ENCODE measurements at places on chromosomes 6 and 20.
A peak's percentile ranks its signal among the peaks of the same experiment; 100 is the strongest.

GRCh38 chr6:86152546-86152945, 509.9 kb upstream of the SYNCRIP start:
- no peak for DNase-seq

GRCh38 chr20:11810311-11811083, 107.2 kb upstream of the BTBD3 start:
- DNase-seq: peak; percentile 59

DNA sequence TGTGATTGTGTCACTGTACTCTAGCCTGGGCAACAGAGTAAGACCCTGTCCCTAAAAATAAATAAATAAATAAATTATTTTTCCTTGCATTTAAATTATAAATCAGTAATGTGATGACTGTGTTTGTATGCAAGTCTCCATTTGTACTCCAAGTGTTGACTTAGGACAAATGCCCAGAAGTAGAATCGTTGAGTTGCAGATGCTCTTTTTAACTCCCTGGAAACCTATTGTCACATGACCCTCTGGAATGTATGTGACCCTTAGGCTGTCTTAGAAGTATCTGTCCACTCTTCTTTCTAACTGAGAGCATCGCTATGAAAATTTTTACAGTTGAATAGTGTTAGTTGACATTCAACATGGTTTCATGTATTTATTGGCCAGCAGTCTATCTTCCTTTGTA, 18.8 kb downstream of the OR2A4 start:
- DNase-seq: no peak

DNA sequence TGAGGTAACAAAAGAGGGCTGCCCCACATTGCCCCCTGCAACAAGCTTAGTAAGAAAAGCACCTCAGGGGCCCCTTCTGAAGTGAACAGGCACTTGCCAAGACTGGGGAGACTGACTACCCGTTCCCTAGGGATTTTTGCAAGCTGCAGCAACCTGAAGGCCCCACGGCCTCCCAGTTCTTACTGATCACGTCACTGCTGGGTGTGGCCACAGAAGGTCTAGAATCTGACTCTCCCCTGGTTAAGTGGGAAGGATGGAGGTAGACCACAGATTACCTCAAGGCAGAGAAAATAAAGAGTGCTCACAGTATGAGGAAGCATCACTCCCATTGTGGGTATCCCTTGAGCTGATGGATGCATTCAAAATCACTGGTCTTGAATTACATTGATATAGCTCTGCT, 201.5 kb upstream of the KCNQ5 start:
- DNase-seq: no peak

DNA sequence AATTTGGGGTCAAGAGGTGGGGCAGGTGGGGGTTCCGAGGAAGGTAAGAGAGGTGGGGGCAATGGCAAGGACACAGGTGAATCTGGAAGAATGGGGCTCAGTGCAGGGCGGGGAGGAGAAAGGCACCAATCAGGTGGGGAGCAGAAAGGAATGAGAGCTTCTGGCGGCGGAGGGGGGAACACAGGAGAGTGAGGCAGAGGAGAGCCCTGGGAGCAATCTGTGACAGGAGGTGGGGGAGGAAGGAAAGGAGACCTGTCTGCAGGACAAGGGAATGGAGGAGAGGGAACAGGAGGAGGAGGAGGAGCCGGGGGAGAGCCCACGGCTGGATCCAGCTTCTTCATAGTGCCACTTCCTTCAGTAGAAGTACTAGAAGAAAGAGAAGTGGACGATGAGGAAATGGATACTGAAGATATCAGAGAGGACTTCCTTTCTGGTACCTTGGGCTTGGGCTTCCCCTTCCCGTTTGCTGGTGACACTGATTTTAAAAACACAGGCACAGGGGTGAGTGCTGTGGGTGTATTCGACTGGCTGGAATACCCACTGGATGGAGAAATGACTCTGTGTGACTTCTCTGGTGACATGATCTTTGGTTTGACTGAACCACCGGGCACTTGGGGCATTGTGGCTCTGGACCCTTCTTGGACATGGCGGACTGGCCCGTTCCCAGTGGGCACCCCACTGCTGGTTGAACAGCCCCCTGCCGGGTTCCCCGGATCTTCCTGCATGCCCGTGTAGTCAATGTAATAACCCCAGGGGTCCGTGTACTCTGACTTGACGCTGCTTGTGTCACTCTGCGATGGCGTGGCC, 27.4 kb downstream of the HEBP2 start:
- peak; percentile 82 for DNase-seq

- no peak for DNase-seq
Measured at GRCh38 chr6:137115658-137116057, 57.8 kb downstream of the IL22RA2 start.

DNA sequence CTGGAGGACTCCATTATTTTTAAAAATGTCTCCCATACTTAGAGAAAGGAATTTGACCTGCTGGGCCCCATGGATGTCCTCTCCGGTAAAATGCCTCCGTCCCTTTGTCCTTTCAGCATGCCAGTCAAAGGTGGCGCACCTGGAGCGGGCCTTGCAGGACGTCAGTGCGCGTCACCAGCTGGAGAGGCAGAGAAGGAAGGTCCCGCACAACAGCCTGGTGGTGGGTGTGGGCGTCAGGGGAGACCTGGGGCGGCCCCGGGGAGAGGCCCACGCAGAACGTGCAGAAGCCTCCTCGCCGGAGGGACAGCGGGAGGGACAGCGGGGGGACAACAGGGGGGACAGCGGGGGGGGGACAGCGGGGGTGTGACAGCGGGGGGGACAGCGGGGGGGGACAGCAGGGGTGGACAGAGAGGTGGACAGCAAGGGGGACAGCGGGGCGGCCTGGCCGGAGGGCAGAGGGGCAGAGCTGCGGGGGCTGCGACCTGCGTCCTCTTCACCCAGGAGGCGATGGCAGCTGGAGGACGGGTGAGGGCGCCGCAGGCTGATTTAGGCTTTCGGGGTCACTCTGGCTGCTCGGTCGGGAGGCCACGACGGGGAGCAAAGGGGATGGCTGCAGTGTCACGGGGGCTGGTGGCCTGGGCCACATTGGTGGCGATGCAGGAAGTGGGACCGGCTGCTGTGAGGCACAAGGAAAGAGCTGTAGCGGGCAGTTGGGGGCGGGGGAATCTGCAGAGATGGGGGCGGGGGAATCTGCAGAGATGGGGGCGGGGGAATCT, 859 bp upstream of the KIF25 start:
- no peak for DNase-seq

DNA sequence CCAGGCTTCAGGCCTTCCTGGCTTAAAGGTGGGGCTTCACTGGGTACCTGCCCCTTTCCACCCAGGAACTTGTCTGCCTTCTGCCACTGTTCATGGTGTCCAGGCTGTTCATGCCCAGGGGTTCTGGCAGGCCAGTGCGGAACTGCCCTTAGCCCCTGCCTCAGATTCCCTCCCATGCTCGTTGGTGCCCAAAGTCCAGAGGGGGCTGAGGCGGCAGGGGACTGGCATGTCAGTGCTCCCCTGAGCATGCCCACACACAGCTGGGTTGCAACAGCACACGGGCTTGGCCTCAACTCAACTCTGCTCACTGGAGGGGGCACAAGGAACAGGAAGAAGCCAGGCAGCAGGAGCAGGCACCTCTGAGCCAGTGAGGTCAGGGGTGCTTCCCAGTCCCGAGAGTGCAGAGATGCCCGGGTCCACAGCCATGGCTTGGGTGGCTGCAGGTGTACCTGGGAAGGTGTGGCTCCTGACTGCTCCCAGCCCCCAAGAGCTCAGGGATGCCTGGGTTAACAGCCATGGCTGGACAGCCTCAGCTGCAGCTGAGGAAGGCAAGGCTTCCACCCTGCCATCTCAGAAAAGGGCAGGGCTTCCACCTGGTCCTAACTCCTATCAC, 845.9 kb downstream of the EYS start:
- DNase-seq: no peak

- DNase-seq: peak; percentile 31
Measured at GRCh38 chr20:24566656-24567055, 97.2 kb downstream of the SYNDIG1 start.

- no peak for DNase-seq
Measured at GRCh38 chr6:63745784-63746183, 110.2 kb downstream of the PHF3 start.

- DNase-seq: no peak
Measured at GRCh38 chr20:22524393-22525015, 59.9 kb downstream of the FOXA2 start.

GRCh38 chr6:95249661-95250060, 327.7 kb upstream of the MANEA start:
- no peak for DNase-seq

- DNase-seq: no peak
Measured at GRCh38 chr6:141587482-141588266, 545.1 kb upstream of the GJE1 start.

DNA sequence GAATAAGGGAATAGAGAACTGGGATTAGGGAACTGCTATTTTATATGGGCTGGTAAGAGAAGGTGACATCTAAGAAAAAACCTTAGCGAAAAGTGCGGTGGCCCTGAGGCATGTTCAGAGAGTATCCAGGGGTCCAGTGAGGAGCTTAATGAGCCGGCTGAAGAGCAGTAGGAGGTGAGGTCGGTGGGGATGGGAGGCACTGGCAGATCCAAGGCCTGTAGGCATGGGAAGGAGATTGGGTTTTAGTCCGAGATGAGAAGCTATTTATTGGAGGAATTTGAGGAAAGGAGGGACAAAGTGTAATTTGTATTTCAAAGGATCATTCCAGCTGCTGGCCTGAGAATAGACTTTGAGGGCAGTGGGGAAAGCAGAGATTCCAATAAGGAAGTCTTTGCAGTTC, 123.8 kb downstream of the QKI start:
- DNase-seq: no peak

GRCh38 chr20:58829531-58829941, 21.2 kb downstream of the GNAS-AS1 start:
- peak; percentile 77 for DNase-seq

DNA sequence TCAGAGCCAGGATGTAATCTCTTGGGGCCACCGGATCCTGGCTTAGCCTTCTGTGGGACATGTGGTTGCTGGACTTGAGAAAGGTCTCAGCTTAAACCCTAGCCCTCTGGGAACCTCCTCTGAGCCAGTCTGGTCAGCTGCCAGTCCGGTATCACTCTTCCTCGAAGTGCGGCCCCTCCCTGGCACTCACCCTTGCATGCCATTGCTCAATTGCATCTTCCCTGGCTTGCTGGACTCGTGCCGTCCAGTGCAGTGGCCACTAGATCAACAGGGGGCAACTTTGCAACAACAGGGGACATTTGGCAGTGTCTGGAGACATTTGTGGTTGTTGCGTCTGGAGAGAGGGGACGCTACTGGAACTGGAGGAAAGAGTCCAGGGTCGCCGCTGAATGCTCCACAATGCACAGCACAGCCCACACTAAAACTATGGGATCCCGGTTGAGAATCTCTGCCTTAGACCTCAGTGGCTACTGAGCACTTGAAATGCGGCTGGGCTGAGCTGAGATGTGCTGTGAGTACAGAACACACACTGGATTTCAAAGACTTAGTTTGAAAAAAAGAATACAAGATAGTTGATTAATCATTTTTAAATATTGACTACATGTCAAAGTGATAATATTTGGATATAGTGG, 152.1 kb downstream of the TFAP2C start:
- no peak for DNase-seq

GRCh38 chr20:49928411-49929141, 7.6 kb upstream of the RNF114 start:
- peak; percentile 96 for DNase-seq

DNA sequence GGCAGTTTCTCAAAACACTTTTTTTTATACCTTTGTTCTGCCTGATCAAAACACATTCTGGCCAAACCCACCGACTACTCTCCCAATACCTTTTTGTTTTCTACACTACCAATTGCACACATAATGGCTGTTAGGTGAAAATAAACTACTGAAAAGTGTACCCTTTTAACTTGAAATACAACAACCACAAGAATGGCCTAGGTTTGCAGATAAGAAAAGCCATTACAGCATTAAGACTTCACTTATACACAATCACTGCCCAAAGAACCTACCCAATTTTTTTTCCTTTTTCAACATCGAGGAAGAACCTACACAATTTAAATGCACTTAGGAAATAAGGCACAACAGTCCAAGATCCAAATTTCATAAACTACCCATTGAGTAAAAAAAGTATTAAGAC, 1.8 kb downstream of the SEC63 start:
- no peak for DNase-seq

DNA sequence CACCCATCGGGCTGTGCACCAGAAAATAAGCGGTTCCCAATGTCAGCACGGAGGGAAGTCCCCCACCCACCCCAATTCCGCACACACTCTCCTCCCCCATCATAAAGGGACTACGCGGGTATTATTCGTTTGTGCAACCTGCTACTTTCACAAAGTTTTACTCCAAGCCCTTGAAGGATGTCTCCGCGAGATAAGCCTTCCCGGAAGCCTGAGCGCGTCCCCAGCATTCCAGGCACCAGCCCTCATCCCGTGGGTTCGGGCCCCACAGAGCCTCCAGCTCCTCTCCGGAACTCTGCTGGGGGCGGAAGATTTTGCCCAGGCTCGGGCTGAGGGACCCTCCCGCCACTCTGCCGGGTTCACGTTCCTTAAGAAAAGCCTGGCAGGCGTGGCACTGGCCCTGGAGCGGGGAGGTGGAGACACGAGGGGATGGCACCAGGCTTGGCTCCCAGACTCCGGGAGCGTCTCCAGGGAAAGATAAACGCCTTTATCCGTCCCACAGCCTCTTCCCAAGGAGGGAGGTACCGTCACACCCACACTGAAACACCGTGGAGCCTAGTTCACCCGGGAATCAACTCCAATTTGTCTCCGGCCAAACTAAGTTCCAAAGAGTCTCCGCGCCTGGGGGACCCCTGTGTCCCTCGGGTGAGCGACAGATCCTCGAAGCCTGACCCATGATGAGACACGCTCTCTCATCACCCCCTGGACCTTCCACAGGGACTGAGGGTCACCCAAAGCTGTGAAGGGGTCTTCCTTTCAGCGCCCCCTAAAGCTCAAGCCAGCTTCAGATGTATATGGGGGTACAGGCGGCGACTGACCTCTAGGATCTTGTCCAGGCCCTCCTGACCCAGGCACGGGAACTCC, 934 bp downstream of the KCNK5 start:
- no peak for DNase-seq
